Activated gamma-delta T cell treated with Interleukin-2 at 50 U/mL for 16 hours (primary cell): ENCODE measurements at places on chromosomes 16 and 17.

GRCh38 chr17:34173241-34173640 is 81.8 kb upstream of the CCL2 start:
- no peak for DNase-seq

DNA sequence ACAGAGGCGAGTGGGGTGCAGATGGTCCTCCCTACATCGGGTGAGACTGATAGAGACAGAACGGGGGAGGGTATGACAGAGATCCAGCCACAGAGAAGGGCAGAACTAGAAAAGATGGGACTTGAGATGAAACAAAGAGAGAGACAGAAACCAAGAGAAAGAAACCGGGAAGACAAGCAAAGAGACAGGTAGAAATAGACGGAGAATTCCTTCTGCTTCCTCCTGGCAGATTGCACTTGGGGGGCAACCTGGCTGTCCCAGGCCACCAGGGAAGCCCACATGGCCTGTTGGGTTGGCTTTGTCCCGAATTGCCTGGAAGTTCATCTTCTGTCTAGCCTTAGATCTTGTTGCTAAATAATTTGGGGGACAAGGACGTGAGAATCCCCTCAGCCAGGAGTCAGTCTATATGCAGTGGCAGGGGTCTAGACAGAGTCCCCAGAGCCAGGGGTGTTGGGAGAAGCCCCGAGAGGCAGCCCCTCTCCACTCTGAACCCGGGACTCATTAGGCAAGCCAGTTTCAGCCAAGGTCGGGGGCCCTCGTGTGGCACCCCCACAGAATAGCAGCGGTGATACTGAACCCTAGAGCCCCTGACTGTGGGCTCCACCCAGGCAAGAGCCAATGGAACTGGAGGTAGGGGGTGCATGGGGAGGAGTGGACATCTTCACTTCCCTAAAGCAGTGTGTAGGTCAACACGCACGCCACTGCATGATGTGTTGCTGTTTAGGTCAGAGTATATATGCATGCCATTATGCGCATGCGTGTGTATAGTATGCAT is 627 bp upstream of the TSPOAP1 start:
- peak; percentile 66 for DNase-seq

DNA sequence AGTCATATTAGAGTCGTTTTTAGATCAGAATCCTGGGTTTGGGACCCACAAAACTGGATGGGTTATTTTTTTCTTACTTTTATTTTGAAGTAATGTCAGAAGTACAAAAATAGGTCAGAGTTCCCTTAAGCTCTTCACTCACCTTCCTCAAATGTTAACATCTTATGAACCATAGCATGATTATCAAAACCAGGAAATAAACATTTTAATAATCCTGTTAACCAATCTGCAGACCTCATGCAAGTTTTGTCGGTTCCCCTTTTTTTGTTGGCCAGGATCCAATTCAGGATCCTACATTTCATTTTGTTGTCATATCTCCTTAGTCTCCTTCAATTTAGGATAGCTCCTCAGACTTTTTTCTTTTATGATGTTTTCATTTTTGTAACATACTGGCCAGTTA is 162.0 kb downstream of the CHD9 start:
- DNase-seq, result no peak

- no peak for DNase-seq
Measured at GRCh38 chr17:15909481-15909991, 35.4 kb upstream of the ADORA2B start.

GRCh38 chr17:1367351-1367745 is 32.7 kb downstream of the YWHAE start:
- no peak for DNase-seq
